ENCODE measurements at places on chromosomes 5 and 9.

DNA sequence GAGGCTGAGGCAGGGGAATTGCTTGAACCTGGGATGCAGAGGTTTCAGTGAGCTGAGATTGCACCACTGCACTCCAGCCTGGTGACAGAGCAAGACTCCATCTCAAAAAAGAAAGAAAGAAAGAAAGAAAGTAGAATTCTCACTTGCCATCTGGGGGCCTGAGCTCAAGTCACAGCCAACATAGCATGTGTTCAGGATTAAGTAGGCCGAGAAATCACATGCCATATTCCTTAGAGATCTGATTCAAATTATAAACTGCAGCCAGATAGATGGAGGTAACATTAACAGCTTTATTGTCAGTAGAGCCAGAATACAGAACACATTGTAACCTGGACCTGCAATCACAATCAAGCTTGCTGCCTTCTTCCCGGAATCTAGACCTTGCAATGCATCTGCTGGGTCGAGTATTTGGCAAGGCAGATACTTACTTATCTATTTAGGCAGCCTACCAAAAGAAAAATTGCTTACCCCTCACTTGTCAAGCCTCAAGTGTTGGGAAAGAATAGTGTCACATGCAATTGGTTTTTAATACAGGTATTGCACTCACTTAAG lies 173.7 kb downstream of the CPLANE1 start:
- no peak for DNase-seq

DNA sequence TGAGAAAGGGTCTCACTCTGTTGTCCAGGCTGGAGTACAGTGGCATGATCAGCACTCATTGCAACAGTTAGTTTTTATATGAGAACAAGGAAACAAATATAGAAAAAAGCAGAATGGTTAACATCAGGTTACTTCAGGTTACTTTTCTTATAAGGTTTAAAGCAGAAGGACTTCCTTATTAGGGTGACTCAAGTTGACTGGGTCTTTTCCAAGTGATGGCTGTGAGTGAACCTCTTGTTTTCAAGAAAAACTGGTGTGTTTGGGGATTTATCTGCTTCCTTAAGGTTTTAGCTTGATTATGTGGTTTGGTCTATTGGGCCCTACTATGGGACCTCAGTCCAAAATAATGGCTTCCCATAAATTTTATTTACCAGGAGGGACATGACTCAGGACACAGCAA lies 99.2 kb downstream of the ARRDC3 start:
- DNase-seq: no peak

DNA sequence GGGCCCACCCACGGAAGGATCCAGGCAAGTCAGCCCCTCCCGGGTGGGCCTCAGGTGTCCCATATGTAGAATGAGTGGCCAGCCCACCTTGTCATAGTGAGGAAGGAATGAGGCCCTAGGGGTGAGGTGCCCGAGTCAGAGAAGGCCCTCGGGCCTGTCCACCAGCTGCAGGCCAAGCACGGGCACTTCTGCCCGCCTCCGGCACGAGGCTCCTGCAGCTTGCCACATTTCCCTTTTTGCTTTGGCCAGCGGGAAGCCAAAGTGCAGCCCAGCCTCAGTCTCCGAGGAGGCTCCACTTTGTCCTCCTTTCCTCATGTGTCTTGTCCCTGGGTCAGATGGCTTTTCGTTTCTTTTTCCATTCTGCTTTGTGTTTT lies 72.9 kb downstream of the PSMB7 start:
- no peak for DNase-seq

DNA sequence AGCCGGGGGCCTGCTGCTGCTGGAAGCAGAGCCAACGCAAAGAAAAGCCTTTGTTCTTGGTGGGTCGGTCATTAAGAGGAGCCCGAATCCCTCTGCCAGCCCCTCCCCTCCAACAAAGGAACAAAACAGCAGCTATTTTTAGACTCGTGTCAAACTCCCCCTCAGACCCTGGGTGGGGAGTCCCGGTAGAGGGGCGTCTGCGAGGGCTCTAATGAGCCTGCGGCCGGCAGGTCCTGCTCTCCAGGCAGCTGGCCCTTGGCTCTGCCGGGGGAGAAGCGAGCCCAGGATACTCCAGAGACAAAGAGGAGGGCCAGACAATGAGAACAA lies 114.0 kb downstream of the LHX2 start:
- DNase-seq: no peak

- no peak for DNase-seq
Observed at GRCh38 chr9:80651044-80651443, 1038.3 kb downstream of the TLE1 start.

- DNase-seq: peak; percentile 41
Observed at GRCh38 chr5:139668064-139668880, 20.1 kb downstream of the CXXC5 start.

GRCh38 chr9:122988920-122989621 lies 44.4 kb upstream of the GPR21 start:
- DNase-seq: no peak

- no peak for DNase-seq
Observed at GRCh38 chr5:78593465-78593864, 55.1 kb downstream of the LHFPL2 start.

- no peak for DNase-seq
Observed at GRCh38 chr5:52497133-52497693, 290.5 kb upstream of the ITGA1 start.

DNA sequence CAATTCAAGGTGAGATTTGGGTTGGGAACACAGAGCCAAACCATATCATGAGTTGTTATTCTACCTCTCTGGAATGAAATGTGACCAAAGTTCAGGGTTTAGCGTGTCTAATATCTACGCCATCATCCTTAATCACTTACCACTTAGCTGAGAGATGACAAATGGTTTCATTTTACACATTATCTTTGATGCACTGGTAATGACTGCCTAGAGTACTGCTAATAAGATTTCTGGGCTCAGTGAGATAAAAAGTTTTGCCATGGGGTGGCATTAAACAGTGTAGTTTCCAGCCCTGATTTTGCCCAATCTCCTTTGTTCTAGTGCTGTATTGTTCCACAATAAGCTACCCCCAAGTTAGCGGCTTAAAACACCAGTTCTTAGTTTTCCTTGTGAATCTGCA lies 367.2 kb downstream of the MLLT3 start:
- no peak for DNase-seq

GRCh38 chr5:38453506-38453905 lies 102.9 kb downstream of the LIFR start:
- peak; percentile 45 for DNase-seq

- DNase-seq: no peak
Observed at GRCh38 chr9:78291240-78291925, 5.5 kb upstream of the PSAT1 start.

DNA sequence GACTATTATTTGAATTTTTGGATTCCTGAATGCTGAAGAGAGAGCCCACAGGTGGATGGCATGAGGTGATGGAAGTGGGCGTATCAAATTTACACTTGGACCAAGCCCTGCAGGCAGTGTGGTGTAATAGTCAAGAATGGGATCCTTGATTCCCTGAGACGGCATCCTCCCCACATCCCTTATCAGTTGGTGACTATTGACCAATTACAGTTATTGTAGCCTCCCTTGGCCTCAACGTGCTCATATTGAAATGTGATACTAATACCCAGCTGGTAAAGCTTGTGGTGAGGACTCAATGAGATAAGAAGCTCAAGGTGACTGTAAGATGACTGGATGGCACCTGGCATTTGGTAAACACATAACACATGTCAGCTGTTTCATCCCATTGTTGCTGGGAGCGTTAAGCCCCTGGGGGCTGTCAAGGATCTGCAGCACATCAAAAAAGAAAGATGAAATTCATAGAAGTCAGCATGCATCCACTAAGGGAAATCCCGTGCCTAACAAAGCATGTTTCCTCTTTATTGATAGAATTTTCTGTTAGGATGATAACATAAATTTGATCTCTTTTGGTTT lies 65.6 kb upstream of the IRX2 start:
- DNase-seq: no peak

DNA sequence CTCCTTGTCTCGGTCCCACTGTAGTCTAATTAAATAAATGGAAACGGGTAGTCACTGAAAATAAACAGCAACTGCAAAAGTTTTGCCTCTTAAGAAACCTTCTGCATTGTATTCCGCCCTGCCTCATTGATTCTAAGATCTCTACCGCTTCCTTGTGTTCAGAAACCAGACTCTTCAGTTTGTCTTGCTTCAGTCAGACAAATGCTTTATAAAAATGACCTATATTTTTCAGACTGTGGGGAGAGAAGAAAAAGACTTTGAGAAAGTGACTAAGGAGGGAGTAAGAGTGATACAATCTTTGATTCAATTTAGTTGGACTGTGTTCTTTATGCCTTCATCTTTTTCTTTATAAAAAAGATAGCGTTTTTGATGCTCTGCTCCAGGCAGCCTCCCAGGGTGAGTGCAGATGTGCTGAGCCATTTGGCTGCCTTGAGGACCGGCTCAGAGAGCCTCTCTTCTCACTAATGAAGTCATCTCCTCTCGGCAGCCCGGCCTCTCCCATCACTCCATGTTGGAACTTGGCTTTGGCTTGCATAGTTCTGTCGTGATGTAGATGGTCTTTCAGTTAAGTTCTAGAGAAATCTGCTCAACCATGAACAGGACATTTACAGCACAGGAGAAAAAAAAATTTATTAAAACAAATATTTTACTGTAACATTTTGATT lies 4.0 kb upstream of the VCAN start:
- DNase-seq: no peak
